ENCODE measurements at places on chromosomes 13 and 19. TPM values are rescaled to one million over a fixed set of nuclear protein-coding genes. Genes with fewer than 3 reads are reported as not detected.
A peak's percentile ranks its signal among the peaks of the same experiment; 100 is the strongest.

The FCER2 gene
- polyA plus RNA-seq = 0.27 TPM

The MCEMP1 gene
- polyA plus RNA-seq = 0.52 TPM

The MIR17HG gene
- 2.2 TPM for polyA plus RNA-seq

The PGLYRP2 gene
- not detected for polyA plus RNA-seq

The POSTN gene
- polyA plus RNA-seq = 0.54 TPM

The SLC25A41 gene
- 0.34 TPM for polyA plus RNA-seq

The SLC17A7 gene
- 0.27 TPM for polyA plus RNA-seq

The CRX gene
- 0.12 TPM for polyA plus RNA-seq

The TMEM86B gene
- polyA plus RNA-seq = 76.7 TPM

DNA sequence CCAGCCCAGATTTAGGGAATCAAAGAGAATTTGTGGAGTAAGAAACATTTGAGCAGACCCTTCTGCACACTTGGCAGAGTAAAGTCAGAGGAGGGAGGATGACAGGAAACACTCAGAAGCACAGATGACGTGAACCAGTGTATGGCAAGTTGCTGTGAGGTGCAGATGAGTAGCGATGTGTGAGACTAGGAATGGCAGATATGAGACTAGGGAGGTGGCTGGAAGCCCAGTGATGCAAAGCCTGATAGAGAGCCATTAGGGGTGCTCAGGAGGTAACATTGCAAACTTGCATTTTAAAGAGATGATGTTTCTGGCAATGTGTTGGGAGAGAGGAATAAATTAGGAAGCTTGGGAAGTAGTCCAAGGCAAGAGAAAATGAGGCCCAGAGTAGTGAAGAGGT is 44.0 kb downstream of the PCDH17 start:
- DNase-seq = no peak

DNA sequence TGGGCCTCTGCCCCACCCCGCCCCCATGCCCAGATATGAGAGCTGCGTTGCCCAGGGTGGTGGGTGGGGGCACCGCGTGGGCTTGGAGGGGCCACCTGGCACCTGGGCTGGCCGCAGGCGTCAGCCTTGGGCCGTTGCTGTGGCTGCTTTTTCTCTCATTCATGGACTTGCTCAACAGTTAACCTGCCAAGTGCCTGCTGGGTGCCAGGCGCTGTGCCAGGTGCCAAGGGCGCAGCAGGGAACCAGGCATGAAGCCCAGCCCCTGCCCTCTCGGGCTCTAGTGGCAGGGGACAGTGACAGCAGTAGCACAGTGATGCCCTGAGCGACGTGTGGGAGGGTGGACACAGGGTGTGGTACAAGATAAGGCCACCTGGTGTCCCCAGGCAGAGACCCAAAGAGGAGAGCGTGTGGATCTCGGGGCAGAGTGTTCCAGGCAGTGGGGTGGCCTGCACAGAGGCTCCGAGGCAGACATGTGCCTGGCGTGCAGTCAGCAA is 28.1 kb downstream of the DHX34 start:
- DNase-seq = no peak

DNA sequence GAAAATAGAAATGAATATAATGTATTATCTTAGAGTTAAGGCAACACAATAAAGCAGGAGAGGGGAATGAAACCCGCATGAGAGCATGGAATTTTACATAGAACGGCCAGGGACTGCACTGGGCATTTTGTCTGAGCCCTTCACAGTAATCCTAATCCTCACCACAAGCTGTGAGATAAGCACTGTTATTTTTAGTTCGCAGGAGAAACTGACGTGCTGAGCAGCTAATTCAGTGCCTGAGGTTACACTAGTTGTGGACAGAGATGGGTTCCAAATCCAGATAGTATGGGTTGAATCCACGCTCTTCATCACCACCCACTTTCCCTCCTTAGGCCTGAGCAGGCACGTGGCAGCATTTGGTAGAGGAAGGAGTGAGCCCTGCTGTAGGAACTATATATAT is 24.8 kb upstream of the ZNF527 start:
- no peak for DNase-seq

- no peak for DNase-seq
Measured at GRCh38 chr19:28045621-28046020, 1167.3 kb downstream of the UQCRFS1 start.

DNA sequence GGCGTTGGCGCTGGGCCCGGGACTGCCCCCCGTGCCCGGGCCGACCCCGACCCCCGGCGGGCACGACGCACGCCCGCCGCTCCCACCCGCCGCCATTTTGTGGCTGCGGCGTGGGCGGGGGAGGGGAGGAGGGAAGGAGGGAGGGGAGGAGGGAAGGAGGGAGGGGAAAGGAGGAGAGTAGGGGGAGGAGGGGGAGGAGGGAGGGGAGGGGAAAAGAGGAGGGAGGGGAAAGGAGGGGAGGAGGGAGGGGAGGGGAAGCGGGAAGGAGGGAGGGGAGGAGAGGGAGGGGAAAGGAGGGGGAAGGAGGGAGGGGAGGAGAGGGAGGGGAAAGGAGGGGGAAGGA is at the start of gene BTBD2:
Gene BTBD2, minus strand, starts transcription at position 107 of the 343 bp plus-strand sequence. Its CDS starts 11 bp downstream, at position 96.
- peak; percentile 75 for DNase-seq

DNA sequence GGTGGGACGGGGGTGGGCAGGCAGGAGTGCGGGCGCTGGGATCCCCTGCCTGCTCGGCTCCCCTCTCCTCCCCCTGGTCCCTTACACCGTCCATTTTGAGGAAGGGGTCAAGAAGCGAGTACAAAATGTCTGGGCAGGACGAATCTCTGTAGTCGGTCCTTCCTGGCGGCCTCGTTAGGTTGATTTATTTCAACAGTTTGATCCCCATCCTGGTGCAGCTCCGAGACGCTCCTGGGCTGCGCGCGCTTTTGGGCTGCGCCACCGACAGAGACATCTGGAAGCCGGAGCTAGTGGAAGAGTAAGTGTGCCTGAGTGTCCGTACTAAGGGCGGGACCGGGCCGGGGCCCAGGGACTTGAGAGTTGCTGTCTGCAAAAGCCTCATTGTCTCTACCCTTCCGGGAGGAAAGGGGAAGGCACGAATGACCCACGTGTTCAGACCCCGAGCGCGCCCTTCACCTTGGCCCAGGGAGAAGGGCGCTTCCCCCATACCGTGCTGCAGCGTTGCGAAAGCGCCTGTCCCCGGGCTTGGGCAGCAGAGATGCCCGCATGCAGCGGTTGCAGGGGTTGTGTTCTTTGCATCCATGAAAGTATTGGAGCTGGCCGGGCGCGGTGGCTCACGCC is 1.8 kb downstream of the ZNF114 start:
- DNase-seq = peak; percentile 14

DNA sequence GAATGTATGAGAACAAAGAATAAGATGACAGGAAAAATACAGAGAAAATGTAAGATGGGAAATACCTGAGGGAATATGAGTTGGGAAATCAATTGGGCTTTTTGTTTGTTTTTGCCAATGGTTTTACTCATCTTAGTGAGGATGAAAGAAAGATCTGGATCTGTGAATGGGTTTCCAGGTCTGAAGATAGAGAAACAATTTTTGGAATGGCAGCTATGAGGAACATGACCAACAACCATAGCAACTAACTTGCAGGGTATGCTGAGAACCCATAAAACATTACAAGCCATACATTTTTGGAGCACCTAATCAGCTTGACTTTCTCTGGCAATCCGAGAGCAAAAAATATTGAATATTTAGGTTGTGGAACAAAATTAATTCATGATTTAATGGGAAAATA is 290.0 kb downstream of the KCTD12 start:
- DNase-seq = no peak

GRCh38 chr13:44884076-44884729 is 105.1 kb downstream of the NUFIP1 start:
- DNase-seq = no peak

DNA sequence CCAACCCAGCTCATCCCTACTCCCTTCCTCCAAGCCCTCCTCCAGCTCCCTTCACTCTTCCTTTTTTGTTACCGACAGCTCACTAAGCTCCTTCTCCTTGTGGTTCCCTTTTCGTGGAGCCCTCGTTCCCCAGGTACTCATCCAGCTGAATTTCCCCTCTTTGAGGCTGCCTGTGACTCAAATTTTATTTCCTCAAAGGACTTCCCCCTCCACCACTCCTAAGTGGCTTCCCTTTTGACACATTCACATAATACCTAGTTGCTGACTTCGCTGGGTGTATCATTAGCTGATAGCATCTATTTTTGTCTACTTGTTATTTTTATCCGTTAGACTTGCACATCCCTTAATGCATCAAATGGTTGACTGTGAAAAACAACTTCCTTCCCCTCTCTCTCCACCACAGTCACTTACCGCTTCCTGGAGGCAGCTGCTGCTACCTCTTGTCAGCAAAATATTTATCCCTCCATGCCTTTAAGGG is 14.5 kb downstream of the FFAR2 start:
- DNase-seq = no peak

DNA sequence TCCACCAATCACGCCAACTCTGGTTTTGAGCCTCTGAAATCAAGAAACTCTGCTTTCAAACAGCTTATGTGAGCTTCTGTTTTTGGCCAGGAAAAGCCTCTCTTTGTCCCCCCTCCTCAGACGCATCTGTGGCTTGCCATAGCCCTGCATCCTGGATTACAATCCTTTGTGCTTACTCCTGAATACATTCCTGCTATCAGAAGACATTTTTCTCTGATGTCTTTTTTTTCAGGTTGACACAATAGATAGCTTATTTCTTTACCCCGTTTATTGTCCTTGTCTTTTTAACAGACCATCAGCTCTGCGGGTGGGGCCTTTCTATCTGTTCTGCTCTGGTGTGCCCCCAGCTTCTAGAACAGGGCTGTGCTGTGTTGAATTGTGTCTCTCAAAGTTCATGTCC is 11.0 kb downstream of the PNMA8B start:
- DNase-seq = no peak

GRCh38 chr13:58452123-58452623 is 820.6 kb downstream of the PCDH17 start:
- DNase-seq = peak; percentile 63

GRCh38 chr19:5292822-5293611 is 47.6 kb downstream of the PTPRS start:
- DNase-seq = no peak

- peak; percentile 48 for DNase-seq
Measured at GRCh38 chr19:12872941-12873890, 8.0 kb downstream of the DNASE2 start.
